HFFc6 (cell line): ENCODE measurements at places on chromosomes 6 and 20. TPM values are rescaled to one million over a fixed set of nuclear protein-coding genes. Genes with fewer than 3 reads are reported as not detected.

DNA sequence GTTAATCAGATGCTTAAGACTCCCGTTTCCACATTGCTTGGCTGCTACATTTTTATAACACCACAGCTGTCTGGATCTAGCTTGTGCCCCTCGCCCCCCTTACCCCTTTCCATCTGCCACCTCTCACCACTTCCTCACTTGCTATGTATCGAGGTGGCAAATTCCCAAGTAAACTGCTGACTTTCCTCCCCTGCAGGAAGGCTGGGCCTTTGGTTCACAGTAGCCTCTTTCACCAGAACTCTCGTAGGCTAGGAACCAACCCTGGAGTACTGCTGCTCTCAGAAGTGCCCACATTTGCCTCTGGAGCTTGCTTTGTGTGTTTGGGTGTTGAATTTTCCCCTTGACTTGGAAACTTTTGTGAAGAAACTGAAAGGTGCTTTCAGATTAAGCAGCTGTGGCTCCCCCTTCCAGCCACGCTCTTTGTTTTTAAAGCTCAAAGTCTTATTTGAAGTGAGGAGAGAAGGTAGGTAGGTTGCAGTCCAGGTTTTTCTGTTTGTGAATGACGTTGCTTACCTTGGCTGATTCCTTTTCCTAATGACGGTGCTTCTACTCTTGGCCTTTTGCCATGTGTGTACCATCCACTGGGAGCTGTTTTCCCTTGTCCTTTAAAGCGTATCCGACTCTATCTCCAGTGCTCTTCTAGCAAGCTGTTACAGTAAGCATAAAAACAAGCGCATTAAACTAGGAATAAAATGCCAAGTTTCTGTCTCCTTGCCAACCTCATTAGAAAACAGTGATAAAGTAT, 90.4 kb downstream of the CARMIL1 start:
- no peaks in the 10 kb centered on the region; the same call in 1 of the 2 replicates for H3K36me3 ChIP-seq
- no peaks in the 10 kb centered on the region; the same call in 1 of the 2 replicates for H3K27me3 ChIP-seq
- no peak overlapping the region for H3K4me3 ChIP-seq
- H3K27ac ChIP-seq: no peak overlapping the region
- DNase-seq: no peak
- peaks cover 24% of the 10 kb centered on the region for H3K4me1 ChIP-seq

The PAX1 gene
- not detected in 3 replicates for total RNA-seq

The PRL gene
- not detected in 3 replicates for total RNA-seq

DNA sequence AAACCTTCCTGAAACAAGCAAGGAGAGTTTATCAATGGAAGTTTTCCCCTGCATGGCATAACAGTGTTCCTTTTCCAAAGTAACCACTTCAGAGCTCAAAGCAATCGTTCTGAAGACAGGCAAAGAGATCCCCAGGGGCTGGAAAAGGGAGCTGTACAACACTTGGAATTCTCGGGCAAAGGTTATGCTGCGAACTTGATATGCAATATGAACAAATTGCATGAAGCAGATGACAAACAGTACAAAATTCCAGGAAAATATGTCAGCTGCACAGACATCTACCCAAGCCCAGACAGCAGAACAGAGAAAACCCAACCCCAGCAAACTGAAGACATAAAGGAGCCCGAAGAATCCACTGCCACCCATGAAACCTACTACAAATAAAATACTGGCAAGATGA, 18.4 kb downstream of the POPDC3 start:
- no peak overlapping the region for H3K4me3 ChIP-seq
- peaks cover 29% of the 10 kb centered on the region for H3K4me1 ChIP-seq
- no peak for DNase-seq
- H3K27me3 ChIP-seq: no peaks in the 10 kb centered on the region; the same call in 1 of the 2 replicates

DNA sequence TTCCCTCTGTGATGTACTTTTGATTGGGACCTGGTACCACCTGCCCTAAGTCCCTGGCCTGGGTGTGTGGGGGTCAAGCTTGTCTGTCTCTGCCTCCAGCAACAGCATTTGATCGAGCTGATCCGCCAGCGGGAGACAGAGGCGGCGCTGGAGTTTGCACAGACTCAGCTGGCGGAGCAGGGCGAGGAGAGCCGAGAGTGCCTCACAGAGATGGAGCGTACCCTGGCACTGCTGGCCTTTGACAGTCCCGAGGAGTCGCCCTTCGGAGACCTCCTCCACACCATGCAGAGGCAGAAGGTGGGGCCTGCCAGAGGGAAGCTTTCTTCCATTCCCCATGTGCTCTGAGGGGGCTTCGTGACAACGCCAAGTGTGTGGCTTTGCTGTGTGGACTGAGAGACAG, 5.4 kb downstream of the GID8 start:
- peaks cover 27% of the 10 kb centered on the region for H3K4me1 ChIP-seq
- no peak overlapping the region for H3K27ac ChIP-seq
- no peak overlapping the region for H3K4me3 ChIP-seq

The ADGRB3 gene
- 0.07 TPM in 1 of 3 replicates, not detected in the others for total RNA-seq

DNA sequence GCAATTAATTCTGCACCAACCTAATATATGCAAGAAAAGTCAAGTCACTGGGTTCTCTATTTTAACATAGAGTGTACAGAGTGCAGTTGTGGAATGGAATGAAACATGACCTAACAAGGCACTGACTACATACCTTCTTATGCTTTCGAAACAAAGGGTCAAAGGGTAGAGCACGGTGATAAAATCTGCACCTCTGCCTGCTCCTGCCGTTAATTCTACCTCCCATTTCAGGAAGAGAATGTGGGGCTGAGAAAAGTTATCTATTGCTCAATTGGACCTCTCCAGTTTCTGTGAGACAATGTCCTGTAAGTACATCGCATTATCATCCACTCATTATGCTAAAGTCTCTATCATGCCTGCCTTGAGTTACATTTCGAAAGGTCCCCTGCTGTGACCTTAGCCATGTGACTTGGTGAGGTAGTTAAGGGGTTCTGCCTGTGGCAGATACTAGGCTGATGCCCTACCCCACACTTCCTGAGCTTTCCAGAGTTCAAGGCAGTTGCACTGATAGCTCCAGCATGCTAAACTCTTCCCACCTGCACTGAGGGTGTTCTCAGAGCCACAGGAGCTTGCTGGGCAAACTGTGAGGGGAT, 14.0 kb upstream of the MOCS1 start:
- H3K36me3 ChIP-seq: no peaks in the 10 kb centered on the region
- H3K4me1 ChIP-seq: no peaks in the 10 kb centered on the region
- no peak for DNase-seq

DNA sequence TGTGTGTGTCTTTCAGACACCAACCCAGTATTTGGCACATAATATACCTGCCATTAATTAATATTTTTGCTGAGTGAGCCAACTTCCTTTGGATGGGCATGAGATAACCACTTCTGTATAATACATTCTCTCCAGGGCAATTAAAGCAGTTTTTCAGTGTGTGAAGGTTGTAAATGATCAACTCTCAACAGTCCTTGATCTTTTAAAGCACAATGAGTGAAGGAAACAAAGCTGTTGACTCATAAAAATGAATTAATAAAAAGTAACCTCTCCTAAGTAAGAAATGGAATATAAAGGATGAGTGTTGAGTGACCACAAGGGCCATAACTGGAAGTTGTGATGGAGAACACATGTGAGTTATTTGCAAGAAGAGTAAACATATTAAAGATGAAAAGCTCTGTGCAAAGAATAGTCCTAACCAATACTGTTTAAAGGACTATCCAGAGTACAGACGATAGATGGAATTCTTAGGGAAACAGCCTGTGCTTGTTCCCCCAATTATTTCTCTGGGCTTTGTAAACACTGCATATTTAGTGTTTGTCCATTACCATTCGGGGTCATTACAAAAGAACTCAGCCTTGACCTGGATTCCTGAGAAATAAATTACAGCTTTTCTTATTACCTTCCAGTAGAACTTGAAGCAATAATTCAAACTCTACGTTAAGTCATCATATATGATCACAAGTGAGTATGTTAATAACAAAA, 446.2 kb downstream of the PLCB1 start:
- H3K4me1 ChIP-seq: peaks cover 12% of the 10 kb centered on the region
- no peak overlapping the region for H3K27ac ChIP-seq
- no peaks in the 10 kb centered on the region for H3K36me3 ChIP-seq

- no peak overlapping the region; the same call in 1 of the 2 replicates for H3K4me3 ChIP-seq
- peaks cover 16% of the 10 kb centered on the region for H3K4me1 ChIP-seq
- H3K27me3 ChIP-seq: peaks cover 7% of the 10 kb centered on the region
- no peak for DNase-seq
Measured at GRCh38 chr6:28757429-28758045, 166.2 kb downstream of the TRIM27 start.

DNA sequence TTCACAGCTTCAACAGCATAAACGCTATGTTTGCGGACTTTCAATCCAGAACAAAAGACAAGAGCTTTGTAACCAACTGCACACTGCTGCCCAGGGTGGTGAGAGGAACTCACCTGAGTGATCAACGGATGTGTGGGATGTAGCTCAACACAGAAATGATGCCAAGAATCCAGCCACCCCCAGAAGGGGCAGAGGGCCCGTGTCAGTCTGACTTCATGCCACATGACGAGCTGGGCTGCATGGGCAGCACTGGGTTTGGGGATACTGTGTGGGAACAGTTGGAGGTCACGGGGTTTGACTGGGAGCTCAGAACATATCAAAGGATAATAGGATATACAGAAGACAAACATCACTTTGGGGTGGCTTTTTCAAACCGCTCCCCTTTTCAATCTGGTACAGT, 79.4 kb upstream of the TRAF3IP2 start:
- H3K4me3 ChIP-seq: no peak overlapping the region
- peaks cover 48% of the 10 kb centered on the region for H3K36me3 ChIP-seq
- peaks cover 22% of the 10 kb centered on the region for H3K4me1 ChIP-seq

The RAET1E gene
- 0.26 to 0.80 TPM in 2 of 3 replicates, not detected in the other for total RNA-seq

The IPCEF1 gene
- not detected in 3 replicates for total RNA-seq

The PRELID3B gene
- total RNA-seq: 55.2 and 67.5 TPM in 2 replicates

- H3K27ac ChIP-seq: no peak within 1 kb of the TSS
- peaks cover 15% of the 10 kb centered on the region for H3K4me1 ChIP-seq
- no peak within 1 kb of the TSS for H3K4me3 ChIP-seq
- peak; percentile 17 for DNase-seq
- peaks cover 33% of the 10 kb centered on the region for H3K27me3 ChIP-seq
Measured at GRCh38 chr6:32816746-32817204, at the start of gene HLA-DOB. Gene HLA-DOB (minus strand): TSS chr6:32817002. CDS start chr6:32816951, 51 bp downstream.

The CPXM1 gene
- total RNA-seq: 0.10 TPM in 1 of 3 replicates, not detected in the others
